ENCODE measurements at places on chromosomes 3 and 15.

DNA sequence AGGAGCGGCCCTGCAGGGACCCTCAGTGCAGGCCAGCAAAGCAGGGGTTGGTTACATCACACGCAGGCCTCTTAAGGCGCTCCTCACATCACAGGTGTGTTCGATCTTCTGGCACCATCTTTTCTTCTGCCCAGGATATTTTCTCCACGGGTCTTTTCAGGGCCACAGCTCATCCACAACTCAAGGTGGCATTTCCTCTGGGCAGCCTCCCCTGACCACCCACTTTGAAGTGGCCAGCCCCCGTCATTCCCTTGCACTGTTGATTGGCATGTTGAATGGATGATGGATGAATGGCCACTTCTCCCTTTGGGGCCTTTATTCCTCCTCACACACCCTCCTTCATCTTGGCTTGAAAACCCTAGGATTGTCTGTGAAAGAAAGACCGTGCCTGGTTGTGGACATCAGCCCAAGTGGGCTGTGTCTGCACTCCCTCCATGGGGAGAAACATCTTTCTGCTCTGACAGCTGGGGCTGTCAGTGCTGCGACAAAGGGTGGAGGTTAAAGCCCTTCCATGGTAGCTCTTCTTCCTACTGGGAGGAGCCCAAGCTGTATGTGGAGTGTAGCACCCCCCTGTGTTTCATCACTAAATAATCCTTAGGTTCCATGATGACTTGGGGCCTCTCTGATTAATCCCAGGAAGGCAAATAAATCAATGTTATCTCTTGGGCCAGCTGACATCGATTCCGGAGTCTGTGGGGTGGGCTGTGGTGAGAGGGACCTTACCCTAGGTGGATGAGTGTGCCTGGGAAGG is 102.5 kb downstream of the EPHB1 start:
- no peak for DNase-seq

- DNase-seq: no peak
Observed at GRCh38 chr15:42504631-42505030, 9.2 kb downstream of the SNAP23 start.

DNA sequence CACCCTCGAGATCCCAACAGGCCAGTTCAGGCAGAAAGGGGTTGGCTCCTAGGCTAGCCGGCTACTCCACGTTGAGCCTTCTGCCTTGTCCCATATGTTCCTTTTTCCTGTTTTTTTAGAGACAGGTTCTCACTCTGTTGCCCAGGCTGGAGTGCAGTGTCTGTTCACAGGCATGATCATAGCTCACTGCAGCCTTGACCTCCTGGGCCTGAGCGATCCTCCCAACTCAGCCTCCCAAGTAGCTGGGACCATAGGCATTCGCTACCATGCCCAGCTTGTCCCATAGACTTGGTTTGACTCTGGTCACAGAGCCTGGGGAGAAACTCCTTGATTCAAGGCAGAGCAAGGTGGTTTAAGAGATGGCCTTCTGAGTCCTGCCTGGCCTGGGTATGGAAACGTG is 32.3 kb downstream of the ZNF710 start:
- no peak for DNase-seq

DNA sequence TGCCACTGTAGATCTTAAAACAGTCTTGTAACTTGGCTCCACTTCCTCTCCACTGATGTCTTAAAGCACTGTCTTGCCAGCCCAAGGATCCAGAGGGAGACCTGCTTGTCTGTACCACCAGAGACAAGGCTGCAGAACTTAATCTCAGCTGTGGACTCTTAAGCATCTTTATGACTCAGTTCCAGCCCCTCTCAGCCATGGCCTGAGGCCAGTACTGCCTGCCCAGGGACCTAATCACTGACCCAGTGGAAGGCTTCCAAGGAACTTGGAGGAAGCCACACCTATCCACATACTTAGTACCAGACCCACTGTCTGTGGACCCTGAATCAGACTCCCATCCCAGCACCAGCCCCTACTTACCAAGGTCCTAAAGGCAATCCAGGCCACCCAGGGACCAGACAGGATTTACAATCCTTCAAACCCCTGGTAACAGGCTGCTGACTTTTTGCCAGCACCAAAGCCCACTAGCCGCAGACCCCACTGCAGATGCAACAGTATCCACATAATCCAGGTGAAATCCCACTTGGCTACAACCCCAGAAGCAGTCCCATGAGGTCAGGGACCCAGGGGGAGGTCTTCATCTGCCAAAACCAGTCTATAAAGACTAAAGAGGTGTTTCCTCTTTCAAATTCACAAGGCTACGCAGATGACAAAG is 41.9 kb upstream of the PRR20G start:
- DNase-seq: no peak

DNA sequence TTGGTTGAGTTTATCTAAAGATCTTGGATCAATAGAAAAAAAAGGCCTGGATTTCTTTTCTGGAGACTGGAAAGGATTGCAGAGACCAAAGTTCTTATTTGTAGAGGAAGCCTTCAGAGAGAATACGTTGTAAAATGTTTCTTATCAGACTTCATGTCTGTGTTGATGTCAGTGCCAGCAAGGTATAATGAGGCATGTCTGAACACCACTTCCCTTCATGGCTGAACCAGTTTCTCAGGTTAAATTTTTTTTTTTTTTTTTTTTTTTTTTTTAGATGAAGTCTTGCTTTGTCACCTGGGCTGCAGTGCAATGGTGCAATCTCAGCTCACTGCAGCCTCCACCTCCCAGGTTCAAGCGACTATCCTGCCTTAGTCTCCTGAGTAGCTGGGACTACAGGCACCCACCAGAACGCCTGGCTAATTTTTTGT is 17.8 kb upstream of the ZNF774 start:
- no peak for DNase-seq

DNA sequence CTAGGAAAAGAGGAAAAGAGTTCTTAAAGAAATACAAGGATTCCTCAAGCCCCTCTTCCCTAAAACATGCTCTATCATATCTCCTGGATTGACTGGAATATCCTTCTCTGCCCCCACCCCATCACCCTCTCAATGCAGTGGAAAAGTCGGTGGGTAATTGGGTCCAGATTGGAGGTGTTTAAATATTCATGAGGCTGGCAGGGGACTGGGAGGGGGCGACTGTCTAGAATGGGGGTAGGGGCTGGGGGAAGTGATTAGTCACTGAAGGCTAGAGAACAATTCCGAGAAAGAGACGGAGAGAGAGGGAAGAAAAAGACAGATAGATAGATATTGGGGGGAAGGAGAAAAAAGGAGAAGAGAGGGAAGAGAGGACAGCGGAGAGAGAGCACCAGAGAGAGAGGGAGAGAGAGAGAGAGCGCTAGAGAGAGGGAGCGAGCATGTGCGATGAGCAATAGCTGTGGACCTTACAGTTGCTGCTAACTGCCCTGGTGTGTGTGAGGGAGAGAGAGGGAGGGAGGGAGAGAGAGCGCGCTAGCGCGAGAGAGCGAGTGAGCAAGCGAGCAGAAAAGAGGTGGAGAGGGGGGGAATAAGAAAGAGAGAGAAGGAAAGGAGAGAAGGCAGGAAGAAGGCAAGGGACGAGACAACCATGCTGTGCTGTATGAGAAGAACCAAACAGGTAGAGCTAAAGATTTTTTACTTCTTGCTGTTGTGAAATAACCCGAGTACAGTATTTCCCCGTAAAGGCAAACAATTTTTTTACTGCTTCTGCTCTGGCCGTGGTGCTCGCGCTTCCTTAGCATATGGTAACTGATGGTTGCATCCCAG is at the start of gene GAP43:
GAP43 (plus strand) TSS at position 467 of the 825 bp plus-strand sequence; CDS start at position 647, 180 bp downstream.
- no peak for DNase-seq

DNA sequence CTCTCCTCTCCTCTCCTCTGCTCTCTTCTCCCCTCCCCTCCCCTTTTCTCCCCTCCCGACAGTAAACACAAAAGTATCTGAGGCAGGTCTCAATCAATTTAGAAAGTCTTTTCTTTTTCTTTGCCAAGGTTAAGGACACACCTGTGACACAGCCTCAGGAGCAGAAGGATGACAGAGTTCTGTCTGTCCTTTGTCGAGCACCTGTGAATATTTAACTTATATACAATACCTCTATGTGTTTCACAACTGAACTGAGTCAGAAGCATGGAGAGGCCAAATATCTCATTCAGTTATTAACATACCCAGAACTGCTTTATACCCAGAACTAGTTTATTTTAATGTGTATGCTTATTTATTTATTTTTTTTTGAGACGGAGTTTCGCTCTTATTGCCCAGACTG is 81.1 kb upstream of the ROBO1 start:
- DNase-seq: no peak

- DNase-seq: no peak
Observed at GRCh38 chr15:41806291-41807181, 21.4 kb upstream of the JMJD7 start.
